Foreskin keratinocyte (primary cell): ENCODE measurements at places on chromosomes 4 and X.

- DNase-seq, result peak; percentile 19
These were observed 67.0 kb downstream of the SEL1L3 start for GRCh38 chr4:25795566-25796454.

DNA sequence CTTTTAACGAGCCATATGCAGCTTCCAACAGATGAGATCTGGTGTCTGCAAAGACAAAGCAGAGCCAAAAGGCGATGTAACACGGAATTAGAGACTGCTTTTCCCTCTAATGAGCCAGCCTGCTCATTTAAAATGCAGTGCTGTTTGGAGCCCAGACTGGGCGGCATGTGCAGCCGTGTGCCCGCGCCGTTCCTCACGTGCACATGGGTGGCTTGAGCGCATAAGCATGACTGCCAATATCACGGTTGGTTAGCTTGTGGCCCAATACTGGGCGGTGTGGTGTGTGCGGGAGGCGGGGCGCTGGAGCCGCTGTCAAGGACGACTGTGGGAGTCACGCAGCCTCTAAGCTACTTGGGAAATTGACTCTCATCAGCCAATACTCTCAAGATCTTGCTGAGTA lies 87.0 kb upstream of the SCOC start:
- DNase-seq, result no peak

DNA sequence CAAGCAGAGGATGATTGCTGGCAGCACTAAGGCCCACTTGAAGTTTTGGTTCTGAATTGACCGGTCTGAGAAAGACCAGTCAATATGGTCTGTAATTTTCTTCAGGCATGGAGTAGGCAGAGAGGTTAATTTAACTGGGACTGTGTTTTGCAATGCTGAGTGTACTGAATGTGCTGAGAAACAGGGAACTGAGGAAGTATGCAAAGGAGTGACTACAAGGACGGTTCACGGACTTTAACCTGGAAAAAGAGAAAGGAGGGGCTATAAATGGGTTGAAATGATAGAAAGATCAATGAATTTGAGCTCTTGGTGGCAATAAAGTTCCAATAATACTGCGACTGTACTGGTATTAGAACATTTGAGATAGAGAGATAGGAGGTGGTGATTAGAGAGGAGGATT lies 84.5 kb downstream of the MAGEB17 start:
- no peak for DNase-seq

DNA sequence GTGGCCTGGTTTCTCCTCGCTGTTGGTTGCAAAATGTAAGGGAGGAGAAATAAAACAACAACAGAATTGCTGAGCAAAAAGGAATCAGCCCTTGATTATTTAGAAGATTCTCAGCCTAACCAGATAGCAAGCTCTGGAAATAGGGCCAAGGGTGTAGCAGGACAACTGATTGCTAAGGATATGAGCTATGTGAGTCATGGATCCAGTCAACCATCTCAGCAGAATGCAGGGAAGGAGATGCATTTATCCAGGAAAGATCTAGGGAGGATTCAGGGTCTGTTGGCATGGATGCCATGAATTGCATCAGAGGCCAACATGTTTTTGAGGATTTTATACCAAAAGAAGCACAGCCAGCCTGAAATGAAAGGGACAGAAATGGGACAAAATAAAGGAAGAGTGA lies 2.2 kb upstream of the XAGE3 start:
- no peak for DNase-seq

- DNase-seq, result no peak
These were observed 112.5 kb upstream of the ATP6AP2 start for GRCh38 chrX:40468033-40468846.

GRCh38 chrX:15761564-15762191 lies 23.6 kb downstream of the CA5B start:
- DNase-seq, result peak; percentile 1

DNA sequence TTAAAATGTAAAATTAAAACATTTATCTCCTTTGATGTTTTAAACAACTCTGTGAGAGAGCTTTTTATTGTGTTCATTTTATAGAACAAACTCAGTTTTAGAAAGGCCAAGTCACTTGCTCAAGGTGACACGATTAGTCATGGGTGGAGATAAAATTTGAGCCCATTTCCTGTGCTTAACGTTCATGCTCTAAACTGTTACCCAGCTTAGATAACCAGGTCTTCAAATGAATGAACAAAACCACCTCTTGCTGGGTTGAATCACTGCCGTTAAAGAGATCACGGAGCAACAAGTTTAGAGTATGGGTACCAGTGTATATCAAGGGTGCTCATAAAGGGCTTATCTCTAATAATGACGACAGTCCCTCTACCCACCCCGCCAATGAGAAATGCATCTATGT lies 10.2 kb upstream of the CASK start:
- no peak for DNase-seq

DNA sequence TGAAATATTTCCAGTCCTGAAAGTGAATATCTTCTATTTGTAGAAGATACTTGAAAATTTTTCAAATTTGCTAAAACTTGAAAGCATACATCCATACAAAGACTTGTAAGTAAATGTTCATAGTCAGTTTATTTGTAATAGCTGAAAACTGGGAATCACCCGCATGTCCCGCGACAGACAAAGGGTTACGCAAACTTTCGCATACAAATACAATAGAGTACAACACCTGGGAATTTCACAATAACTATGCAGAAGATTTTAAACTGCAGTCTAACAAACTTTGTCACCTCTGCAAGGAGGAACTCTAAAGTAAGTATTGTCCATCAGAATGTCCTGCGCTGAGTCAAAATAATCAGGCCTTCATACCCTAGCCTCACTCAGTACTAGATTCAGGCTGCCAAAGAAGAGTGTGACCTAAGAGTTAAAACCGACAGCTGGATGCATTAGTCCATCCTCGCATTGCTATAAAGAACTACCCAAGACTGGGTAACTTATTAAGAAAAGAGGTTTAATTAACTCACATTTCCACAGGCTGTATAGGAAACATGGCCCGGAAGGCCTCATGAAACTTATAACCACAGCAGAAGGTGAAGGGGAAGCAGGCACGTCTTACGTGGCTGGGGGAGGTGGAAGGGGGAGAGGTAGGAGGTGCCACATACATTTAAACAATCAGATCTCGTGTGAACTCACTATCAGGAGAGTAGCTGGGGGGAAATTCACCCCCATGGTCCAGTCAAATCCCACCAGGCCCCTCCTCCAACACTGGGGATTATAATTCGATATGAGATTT lies 60.4 kb downstream of the MMRN1 start:
- no peak for DNase-seq

DNA sequence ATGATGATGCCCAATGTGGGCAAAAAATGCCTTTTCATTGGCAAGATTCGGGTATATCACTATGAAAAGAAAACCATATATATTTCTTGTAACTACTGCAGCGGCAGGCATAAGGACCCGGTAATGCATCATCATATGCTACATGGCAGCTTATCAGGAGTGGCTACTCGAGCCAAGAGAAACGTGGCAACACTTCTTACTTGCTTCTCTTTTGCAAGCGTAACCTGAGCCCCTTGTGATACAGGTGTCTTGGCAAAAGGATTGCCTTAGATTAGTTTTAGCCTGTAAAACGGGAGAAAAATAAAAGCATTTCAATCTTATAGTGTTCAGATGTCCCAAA lies 280.3 kb downstream of the SPRY1 start:
- no peak for DNase-seq

GRCh38 chr4:54073271-54073880 lies 9.0 kb upstream of the CHIC2 start:
- DNase-seq, result no peak

DNA sequence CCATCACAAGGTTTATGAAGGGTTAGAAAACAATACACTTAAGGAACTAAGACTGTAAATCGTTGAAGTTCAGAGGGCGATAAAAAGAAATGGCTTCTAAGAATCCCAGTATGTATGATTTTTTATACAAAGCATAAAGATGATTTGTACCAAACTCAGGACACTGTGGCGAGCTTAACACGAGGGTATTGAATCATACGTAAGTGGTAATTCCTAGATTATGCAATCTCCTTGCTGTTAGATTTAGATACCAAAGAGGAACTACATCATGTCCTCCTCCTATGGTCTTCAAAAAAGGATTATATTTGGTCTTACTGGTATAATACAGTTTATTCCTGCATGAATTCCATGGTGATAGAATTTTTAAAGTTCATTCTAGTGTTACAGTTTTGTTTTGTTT lies 23.9 kb downstream of the NFKB1 start:
- DNase-seq, result peak; percentile 28

GRCh38 chr4:68962868-68963267 lies 11.3 kb upstream of the UGT2A3 start:
- DNase-seq, result no peak
